Stimulated activated CD4-positive, alpha-beta T cell treated with anti-CD3 and anti-CD28 coated beads, Interleukin-2, amount 100 ng/mL, for 24 hours (primary cell): ENCODE measurements at places on chromosomes 1 and 21.

- no peak for DNase-seq
Observed at GRCh38 chr21:46124083-46124925, 26.4 kb downstream of the COL6A2 start.

DNA sequence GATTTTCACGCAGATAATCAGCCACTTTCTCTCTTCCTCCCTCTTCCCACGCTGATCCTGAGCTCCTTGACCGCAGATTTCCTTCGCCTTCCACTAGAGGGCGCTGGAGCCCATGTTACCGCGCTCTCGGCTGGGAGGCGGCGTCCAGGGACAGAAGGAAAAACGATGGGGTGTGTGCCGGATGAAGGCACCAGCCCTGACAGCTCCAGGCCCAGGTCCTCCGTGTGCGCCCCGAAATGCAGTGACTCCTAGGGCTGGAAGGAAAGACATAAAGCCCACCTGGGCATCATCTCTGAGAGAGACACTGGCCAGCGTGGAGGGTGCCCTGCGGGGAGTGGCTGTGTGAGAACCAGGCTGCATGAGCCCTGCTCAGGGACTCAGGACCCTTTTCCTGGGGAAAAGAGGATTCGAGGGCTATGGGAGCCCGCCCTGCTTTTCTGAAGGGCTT, 44.9 kb upstream of the CYP2J2 start:
- DNase-seq: peak; percentile 49

GRCh38 chr1:99447721-99448120, 183.4 kb downstream of the PLPPR4 start:
- DNase-seq: no peak

GRCh38 chr1:220565670-220566069, 37.7 kb downstream of the MARK1 start:
- DNase-seq: no peak

- DNase-seq: no peak
Observed at GRCh38 chr1:117821382-117821755, 108.1 kb downstream of the GDAP2 start.

DNA sequence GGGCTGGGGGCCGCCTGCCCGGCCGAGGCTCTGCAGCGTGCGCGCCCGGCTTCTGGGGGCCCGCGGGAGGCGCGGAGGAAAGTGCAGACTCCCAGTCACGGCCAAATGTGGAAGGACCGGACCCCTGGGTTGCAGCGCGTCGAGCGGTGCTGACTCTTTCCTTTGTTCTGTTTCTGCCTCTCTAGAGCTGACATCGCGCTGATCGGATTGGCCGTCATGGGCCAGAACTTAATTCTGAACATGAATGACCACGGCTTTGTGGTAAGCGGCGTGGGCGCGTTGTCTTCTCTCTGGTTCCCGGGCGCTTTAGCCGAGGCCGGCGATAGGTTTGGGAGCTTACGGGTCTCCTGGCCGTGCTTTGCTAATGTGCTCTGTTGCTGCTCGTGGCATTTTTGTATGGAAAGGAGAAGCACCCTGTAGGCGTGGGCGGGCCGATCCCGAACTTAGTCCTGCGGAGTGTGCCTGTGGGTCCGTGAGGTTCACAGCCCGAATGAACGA, 629 bp downstream of the PGD start:
- DNase-seq: peak; percentile 24

DNA sequence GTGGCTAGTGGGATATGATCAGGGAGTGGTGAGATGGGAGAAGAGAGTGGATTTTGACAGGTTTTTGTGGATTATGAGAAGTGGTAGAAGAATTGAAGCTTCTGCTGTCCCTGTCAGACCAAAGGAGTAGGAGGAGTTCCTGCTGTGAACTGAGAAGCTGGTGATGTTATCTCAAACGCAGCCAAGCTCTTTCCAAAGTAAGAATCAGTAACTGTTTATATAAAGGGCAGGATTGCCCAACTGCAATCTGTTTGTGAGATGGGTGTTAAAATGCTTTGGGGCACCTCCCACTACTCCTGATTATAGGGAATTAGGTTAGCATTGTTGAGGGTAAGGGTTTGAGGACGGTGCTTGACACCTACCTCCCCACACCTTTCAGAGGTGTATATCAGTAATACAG, 60.5 kb upstream of the USP25 start:
- DNase-seq: no peak

DNA sequence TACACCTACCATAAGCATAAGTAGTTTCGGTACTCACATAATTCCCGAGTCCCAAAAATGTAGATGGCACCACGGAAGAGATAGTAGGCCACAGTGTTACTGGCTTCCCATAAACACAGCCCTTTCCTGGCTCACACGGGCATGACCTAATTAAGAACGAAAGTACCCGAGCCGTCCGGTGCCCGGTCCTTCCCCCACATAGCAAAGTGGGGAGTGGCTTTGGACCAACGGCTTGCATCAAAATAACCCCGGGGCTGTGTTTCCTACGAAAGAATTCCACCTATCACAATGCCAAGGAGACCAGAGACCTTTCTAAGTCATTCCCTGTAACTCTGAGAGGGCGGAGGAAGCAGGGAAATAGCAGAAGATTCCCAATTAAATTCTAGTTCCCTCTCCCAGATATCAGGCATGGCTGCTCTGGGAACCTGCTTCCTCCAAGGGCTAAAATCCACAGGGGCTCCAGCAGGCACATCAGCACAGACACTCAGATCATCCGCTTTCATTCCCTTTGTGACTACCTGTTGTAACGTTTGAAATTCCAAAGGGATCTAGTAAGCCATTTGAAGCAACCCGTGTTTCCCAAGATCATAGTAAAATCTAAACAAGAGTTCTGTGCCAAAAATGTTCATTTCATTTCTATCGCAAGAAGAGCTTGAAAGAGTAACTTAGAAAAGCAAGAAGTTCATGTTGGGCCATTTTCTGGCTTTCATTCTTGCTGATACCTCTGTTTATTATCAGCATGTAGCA, at the start of gene TMPRSS3:
Gene TMPRSS3 (minus strand): TSS at position 148 of the 747 bp plus-strand sequence. CDS start 635 bp downstream, outside the sequence.
- no peak for DNase-seq

DNA sequence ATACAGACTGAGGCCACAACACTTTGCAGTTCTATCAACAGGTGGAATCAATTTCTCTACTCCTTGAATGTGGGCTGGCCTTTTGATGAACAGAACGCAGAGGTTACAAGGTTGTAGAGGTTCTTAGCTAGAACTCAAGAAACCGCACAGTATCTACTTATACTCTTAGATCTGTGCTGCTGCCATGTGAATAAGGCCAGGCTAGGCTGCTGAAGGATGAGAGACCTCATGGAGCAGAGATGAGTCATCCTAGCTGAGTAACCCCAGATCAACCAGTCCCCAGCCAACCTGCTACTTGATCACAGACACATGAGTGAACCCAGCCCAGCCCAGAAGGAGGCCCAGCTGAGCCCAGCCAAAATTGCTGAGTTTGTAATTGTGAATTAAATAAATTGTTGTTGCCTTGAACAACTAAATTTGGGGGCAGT, 35.3 kb upstream of the BCAR3 start:
- DNase-seq: no peak

- no peak for DNase-seq
Observed at GRCh38 chr1:205650241-205650640, 18.4 kb upstream of the ELK4 start.

DNA sequence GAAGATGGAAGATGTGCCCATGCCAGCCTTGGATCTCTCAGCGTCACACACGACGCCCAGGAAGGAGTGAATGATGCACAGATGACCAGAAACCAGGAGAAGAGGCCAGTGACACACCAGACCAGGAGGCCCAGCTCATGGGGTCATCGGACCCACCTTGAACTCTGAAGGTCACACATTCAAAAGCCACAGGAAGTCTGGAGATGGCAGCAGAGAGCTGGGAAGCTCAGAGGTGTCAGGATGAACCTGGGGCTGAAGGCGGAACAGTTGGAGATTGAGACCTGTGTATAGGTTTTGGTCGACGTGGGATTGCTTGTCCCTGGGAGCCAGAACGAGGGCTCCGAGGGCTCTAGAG, 43.6 kb downstream of the SLC19A1 start:
- DNase-seq: no peak

DNA sequence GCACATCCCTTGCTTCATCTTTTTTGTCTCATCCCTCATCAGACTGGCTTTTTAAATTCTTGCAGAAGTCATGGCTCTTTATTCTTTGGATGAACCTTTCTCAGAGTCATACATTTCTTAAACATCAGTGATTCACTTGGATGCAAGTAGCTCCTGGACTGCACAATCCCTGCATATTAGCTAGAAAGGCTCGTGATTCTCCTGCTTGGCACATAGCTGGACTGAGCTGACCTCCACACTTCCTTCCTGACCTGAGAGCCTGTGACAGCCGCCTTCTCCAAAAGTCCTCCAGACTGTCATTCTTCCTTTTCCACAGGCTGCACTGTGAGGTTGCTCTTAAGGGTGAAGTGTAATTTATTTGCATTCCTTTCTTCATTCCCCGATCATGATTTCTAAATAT, 109.4 kb downstream of the RGL1 start:
- DNase-seq: no peak

- DNase-seq: no peak
Observed at GRCh38 chr1:109793486-109794318, 30.0 kb upstream of the EPS8L3 start.

GRCh38 chr1:15691434-15692032, 7.4 kb downstream of the PLEKHM2 start:
- no peak for DNase-seq

DNA sequence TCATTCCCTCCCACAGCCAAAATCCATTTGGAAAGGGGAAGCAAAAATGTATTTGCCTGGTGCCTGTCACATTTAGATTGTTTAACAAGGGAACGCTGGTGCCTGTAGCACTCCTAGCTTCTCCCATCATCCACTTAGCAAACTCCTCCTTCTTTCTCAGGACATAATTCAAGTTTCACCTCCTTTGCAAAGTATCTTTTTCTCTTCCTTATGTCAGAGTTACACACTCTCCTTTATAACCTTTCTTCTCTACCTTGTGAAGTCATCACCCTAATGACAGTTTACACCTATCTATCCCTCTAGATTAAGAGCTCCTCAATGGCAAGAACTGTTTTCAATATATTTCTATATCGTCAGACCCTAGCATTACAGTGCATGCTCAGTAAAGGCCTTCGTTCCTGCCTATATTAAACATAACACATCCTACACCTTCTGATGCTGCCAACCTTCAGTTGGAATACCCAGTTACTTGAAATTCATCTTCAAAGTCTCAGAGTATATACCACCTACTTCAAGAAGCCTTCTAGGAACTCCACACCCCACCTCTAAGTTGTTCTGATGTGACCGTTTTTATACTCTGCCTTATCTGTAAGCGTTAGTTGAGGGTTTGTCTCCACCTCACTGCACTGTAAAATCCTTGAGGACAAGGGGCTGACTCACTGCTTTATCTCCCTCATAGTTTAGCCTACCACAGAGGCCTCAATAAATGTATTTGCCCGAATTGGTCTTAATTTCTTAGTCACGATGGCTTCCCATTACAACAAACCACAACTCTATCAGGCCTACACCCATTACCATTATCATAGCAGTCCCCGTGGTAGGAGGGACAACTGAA, 1.0 kb upstream of the EPS15 start:
- no peak for DNase-seq

DNA sequence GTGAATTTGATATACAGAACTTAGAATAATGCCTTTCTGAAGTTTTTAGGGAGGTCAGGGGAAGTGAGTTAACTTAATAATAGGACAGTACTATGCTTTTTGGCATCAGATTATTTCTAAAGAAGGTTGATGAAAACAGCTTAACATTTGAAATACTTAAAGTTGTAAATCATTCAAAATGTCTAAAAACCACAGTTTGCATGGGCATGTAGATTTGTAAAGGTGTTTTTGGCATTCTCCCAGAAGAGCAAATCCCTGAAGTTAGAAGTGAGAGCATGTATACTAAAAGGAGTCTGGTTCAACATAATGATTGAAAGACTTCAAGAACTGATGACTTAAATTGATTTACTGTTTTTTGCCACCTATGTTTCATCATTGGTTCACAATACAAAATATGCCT, 6.7 kb downstream of the DR1 start:
- DNase-seq: no peak

GRCh38 chr1:163875200-163875926, 553.6 kb downstream of the NUF2 start:
- no peak for DNase-seq

DNA sequence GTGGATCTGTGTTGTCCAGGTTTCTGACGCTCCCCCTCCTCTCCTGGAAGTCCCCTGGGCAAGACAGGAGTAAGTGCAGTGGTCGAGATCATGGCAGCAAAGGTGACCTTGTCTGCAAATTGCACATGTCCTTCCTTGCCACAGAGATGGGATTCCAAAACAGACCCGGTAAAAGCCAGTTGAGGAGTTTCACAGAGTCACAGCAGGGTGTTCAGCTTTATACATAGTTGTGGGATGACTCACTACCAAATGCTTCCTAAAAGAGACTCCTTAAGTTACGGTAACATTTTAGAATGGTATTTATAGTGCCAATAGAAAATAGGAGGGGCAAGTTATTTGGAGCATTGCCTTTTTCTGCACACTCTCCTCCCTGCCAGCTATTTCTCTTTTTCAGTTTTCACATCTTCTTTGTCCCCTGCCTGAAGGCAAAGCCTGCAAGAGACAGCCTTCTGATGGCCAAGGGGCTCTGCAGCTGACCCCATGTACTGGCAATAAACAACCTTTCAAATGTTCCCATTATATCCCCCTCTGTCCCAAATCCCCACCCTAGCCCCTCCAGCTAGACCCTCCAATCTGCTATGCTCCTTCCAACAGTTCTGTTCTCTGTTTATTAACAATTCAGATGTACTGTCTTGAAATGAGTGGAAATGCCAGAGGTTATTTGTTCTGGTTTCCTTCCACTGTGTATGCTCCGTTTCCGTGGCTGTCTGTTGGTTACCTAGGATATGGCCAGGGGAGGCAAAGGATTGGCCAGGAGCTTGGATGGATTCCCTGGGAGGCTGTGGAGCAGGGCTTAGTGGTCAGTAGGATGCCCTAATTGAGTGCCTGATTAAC, 115.0 kb downstream of the TGFB2 start:
- no peak for DNase-seq

DNA sequence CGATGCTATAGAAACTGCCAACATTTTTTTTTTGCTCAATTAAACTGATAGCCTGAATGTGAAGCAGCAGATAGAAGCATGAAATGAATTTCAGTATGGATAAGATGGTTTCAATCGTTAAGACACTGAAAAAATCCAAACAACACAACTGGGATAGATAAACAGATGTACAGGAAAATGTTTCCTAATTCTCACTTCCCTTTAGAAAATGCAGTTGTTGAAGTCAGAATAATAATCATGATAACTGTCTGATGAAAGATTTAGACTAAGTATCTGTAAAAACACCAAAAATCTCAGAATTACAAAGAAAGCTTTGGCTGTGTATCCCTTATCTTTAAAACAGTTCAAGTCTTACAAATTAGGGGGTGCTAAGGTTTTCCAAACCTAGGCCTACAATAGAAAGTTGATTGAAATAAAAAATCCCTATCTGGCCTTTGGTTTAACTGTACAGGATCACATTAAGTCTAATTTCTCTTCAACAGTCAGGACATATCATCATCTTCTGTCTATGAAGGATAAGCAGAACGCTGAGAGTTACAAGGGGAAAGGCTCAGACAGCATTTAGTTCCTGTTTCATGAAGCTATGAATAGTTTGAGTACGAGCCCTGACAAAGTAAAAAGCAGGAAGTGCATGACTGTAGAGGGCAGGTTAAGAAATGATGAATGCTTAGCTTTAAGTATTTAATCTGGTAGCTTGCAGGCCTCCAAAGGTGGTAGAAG, 203.2 kb downstream of the APP start:
- no peak for DNase-seq

- peak; percentile 90 for DNase-seq
Observed at GRCh38 chr1:204791453-204792353, 79.0 kb upstream of the NFASC start.
